Stimulated activated CD4-positive, alpha-beta T cell treated with anti-CD3 and anti-CD28 coated beads, Interleukin-1b, Interleukin-23, amount 100 ng/mL, for 1 hour (primary cell): ENCODE measurements at places on chromosomes 5 and 9.

- no peak for DNase-seq
Observed at GRCh38 chr9:136669791-136670464, 7.2 kb downstream of the EGFL7 start.

DNA sequence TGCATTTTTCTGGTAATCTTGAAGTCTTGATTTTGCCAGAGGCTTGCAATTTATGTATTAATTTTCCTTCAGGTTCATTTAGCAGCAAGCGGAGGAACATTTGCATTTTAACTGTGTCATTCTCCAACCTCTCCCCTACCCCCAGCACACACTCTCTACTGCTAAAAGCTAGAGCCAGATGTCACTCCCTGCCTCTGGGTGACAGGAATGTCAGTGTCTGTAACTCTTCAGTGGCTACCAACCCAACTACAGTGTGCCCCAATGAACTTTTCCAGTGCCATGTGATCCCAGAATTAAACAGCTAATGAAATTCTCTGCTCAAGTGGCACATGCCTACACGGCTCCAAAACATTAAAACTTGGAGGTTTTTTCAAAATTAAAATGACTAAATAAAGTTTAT, 260.3 kb downstream of the GOLPH3 start:
- no peak for DNase-seq

DNA sequence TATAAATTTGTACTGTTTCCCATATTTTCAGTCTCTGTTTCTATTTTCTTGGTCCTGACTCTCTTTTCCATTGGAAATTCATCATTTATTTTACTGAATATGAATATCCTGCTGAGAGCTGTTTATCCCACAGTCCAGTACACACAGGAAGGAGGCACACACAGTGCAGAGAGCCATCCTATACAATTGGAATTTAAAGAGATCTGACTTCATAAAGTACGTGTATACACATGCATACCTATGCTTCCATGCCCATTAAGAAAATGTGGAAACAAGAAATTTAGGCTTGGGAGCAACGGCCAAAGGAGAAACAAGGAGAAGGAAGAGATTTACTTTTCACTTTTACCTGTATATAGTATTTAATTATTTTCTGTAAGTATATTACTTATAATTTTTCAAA, 99.2 kb downstream of the NFIB start:
- no peak for DNase-seq

DNA sequence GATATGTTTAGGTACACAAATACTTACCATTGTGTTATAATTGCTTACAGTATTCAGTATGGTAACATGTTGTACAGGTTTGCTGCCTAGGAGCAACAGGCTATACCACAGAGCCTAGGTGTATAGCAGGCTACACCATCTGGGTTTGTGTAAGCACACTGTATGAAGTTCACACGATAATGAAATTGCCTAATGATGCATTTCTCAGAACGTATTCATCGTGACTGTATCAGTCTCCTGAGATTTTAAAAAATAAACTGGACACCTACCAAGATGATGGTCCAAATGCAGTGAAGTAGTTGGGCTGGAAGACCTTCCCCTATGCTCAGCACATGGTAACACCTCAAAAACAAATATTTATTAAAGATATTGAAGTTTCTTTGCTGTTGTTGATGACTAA, 103.3 kb upstream of the NFIB start:
- no peak for DNase-seq

DNA sequence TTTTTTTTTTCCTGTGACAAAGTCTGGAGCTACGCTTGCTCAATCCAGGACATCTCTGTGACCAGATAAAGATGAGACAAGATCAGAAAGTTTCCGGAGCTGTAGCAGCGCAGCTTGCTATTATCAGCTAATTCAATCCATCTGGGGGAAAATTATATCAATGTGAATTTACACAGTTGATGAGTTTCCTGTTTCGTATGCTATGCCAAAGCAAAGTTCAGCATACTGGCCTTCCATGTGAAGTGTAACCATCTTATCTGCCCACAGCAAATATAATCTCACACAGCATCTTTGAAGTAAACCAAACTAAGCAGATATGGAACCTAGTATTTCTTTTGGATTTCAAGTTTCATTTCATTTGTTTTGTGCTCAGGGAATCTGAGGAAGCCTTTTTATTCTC, 1767.7 kb downstream of the EFNA5 start:
- no peak for DNase-seq

DNA sequence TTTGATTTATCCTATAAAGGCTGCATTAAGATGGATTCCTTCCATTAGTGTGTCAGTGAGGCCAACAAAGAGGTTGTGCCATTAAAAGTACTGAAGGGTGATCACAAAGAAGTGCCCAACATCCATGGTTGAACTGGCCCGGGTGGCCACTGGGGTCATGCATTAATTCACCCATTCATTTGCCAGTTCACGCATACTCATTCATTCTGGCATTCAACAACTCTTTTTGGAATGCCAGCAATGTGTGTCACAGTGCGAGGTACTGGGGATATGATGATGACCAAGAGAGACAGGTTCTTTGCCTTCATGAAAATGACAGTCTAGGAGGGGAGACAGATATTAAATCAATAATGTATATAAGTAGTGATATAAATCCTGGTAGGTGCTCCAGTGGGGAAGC, 93.2 kb downstream of the PTTG1 start:
- no peak for DNase-seq

DNA sequence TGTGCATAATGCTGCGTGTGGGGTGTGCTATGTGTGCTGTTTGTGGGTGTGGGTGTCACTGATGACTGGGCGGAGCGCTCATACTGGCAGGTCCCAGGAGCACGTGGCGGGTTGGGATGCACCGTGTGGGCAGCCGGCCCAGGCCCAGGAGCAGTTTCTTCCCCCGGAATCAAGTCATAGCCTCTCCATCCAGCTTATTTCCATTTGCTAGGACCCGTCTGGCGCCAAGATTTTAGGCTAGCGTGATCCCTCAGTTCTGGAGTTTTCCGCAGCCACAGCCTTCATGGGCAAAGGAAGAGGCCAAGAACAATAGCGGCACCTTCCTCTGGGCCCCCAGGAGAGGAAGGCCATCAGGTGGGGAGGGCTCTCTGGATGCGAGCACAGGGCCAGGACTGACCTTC, 43.3 kb upstream of the NEURL1B start:
- no peak for DNase-seq

DNA sequence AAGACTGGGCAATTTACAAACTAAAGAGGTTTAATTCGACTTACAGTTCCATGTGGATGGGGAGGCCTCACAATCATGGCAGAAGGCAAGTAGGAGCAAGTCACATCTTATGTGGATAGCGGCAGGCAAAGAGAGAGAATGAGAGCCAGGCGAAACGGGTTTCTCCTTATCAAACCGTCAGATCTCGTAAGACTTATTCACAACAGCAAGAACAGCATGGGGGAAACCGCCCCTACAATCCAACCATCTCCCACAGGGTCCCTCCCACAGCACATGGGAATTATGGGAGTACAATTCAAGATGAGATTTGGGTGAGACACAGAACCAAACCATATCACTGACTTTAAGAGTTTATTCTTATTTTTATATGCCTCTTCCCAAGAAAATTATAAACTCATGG, 60.3 kb downstream of the RFK start:
- DNase-seq: no peak

DNA sequence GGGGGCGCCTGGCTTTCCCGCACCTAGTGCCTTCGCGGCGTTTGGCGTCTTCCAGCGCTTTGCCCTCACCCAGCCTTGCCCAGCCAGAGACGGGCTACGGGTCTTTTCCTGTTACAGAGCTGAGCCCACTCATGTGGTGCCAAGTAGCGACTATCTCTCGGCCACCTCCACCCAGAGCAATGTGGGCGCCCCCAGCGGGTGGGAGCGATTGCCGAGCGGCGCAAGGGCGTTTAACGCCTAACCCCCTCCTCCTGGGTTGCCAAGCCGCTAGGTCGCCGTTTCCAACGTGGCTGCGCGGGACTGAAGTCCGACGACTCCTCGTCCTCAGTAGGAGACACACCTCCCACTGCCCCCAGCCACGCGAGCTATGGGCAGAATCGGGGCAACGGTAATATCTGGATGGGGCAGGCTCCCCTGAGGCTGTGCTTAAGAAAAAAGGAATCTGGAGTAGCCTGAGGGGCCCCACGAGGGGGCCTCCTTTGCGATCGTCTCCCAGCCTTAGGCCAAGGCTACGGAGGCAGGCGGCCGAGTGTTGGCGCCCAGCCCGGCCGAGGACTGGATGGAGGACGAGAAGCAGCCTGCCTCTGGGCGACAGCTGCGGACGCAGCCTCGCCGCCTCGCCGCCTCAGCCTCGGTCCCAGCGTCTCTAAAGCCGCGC, 5.8 kb downstream of the TLX3 start:
- no peak for DNase-seq

DNA sequence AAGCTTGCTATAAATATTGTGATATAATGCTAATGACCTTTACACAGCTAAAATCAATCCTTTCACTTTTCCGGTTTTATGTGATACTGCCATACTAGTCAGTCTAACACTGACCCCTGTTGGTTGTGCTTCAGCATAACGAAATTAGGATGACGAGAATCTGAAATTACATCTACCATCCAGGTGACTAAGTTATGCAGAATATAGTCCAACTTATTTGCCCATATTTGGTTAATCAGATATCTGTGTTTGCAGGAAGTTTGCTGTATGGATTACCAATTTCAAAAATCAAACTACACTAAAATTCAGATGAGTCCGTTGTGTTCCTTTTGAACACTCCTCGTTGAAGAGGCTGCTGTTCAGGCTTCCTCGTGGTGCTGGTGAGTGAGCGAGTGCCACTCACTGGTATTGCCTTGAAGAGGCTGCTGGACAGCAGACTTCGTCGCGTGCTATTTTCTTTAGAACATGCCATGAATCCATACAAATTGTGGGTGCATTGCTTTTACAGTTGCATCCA, 32.5 kb downstream of the TENT4A start:
- no peak for DNase-seq

DNA sequence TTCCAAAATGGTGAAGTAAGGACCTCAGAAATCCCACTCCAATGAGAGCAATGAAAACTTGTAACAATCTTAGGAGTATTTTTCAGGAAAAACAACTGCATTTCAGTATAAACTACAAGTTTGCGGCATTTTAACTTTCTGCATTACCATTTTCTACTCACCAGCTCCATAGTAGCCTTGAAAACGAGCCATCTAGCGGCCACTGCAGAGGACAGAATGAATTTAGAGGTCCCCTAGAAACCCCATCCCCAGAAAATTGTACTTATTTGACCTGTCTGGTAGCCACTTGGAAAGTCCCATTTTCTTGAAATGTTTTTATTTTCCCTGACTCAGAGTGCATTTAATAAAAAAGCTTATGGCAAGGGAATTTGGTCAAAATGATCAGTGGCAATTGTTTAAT, 205.4 kb upstream of the ITGA1 start:
- DNase-seq: no peak

DNA sequence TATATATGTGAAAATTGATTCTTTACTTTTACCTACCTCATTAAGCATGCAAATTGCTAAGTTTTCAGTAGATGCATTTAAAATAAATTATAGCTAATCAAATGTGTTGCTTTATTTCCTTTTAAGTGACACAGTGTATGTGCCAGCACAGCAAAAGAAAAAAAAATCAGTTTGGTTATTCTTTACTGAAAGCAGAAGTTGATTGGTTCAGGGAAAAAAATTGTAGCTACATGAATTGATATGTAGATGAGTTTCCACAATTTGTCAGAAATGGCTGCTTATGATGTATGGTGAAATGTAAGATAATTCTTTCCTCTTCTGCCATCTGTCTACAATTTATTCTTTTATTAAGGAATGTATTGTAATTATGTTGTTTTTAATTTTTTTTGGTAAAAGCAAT, 57.8 kb downstream of the PARP8 start:
- DNase-seq: no peak

GRCh38 chr5:50691399-50692016, 25.1 kb downstream of the PARP8 start:
- no peak for DNase-seq

DNA sequence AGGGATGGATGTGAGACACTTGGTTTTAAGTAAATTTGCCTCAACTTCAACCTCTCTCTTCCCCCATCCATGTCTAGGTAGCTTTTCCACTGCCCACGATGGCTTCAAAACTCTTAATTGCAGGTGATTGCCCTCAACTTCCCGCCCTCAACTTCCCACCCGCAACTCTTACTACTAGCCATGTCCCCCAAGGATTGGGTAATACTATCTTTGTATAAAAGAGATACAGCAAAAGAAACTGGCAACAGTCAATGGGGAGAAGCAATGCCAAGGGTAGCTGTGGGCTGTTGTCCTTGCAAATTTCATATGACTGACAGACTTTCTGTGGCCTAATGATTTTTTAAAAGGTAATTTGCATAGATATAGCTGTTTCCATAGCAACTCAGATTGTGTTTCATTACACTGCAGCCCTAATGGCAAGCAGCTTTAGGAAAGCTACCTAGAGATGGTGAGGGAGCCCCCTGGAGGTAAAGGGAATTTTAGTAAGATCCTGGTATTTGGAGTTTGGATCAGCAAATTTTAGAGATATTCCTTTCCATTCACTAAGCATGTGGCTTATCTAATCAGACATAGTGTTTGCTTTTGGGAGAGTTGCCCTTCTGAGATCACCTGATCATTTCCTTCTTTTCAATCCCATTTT, 421.5 kb upstream of the DAP start:
- no peak for DNase-seq

- DNase-seq: no peak
Observed at GRCh38 chr5:1190837-1191239, 10.6 kb upstream of the SLC6A19 start.

DNA sequence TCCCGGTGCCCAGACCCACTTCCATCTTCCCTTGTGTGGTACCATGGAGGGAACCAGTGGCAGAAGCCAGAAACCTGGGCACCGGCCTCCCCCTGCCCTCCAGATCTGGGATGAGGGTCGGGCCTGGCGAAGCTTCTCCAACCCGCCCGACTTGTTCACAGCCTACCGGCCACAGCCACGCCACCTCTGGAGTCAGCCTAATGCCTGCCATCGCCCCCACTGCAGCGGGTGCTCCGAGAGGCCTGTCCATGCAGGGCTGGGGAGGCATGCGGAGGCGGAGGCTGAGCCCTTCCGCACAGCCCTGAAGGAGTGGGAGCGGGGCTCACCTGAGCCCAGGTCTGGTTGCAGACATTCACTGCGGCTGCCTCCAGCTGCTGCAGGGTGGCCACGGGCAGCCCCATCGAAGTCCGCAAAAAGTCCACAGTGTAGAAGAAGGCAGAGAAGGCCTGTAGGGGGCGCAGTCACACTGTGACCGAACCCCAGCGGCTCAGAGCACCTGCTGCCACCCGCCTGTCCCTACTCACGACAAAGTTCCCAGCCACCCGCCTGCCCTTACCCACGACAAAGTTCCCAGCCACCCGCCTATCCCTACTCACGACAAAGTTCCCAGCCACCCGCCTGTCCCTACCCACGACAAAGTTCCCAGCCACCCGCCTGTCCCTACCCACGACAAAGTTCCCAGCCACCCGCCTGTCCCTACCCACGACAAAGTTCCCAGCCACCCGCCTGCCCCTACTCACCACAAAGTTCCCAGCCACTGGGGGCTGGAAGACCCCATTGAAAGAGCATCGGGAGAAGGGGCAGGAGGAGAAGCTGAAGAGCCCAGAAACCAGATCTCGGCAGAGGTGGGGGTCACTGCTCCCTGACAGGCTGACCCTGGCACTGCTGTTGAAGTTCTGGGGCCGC, 3.8 kb upstream of the NPDC1 start:
- DNase-seq: no peak

- DNase-seq: no peak
Observed at GRCh38 chr5:1050423-1051365, 42.1 kb downstream of the NKD2 start.

- DNase-seq: no peak
Observed at GRCh38 chr5:157476702-157477408, 16.8 kb downstream of the NIPAL4 start.
